ENCODE measurements at places on chromosomes 2 and 18. TPM values are rescaled to one million over a fixed set of nuclear protein-coding genes. Genes with fewer than 3 reads are reported as not detected.
A peak's percentile ranks its signal among the peaks of the same experiment; 100 is the strongest.

DNA sequence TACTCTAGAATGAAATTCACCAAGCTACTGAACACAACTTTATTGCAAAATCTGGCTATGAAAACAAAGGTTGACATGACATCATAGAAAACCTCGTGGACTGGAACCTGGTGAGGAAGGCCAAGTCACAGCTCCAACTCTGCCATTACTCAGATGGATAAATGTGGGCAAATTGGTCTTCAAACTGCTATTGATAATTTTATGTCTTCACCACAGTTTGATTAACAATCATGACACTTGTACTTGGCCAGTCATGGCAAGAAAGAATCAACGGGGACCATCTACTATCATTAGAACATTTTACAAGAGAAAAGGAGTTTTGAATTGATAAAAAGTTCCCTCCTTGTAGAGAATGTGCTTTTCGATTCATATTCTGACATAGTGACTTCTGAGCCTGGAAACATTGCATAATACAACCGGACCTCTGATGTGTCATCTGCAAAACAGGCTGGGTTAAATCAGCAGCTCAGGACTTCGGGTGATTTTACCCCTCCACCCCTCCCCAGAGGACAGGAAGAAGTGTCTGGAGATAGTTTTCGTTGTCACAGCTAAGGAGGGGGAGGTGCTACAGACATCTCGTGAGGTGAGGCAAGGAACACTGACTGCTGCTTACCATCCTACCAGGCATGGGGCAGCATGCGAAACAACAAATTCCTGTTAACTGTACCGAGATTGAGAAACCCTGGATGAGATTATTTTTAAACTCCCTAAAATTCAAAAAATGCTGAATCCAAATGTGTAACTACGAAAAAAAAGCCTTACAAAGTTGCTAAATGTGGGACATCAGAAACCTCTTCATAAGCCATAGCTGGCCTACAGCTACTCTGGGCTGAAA lies 8.4 kb downstream of the L3MBTL4 start:
- no peak for DNase-seq

Gene ST8SIA3
- total RNA-seq: 2.3 TPM

- peak; percentile 77 for DNase-seq
Observed at GRCh38 chr18:27400001-27400400, 214.9 kb upstream of the CHST9 start.

Gene MORN2
- 7.4 TPM for total RNA-seq

GRCh38 chr2:120578576-120579352 lies 156.9 kb upstream of the GLI2 start:
- DNase-seq: no peak

- DNase-seq: no peak
Observed at GRCh38 chr2:189192766-189193165, 13.2 kb upstream of the COL5A2 start.

- DNase-seq: no peak
Observed at GRCh38 chr2:38599706-38600105, 3.0 kb downstream of the HNRNPLL start.

Gene SLC8A1
- total RNA-seq: 1.7 TPM

DNA sequence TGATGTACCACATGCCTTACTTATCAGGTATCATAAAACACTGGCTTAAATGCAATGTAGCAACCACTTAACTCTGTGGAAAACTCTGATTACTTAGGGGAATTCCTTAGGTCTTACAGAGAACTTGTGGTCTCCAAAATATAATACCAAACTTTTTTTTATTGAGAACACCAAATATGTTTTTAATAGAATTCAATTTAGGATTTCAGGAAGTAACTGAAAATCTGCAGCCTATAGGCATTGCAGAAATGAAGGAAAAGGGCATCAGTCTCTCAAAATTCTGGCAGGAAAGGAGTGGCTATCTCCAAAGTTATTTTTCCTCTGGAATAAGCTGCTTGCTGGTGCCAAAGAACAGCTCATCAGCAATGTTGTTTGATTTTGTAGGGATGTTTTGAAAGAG lies 105.3 kb upstream of the UGP2 start:
- DNase-seq: no peak

- no peak for DNase-seq
Observed at GRCh38 chr18:59132810-59133465, 6.7 kb upstream of the SEC11C start.

Gene TMEM163
- 0.94 TPM for total RNA-seq

GRCh38 chr2:217994776-217995274 lies 8.0 kb downstream of the TNS1 start:
- no peak for DNase-seq

- no peak for DNase-seq
Observed at GRCh38 chr2:37366773-37367172, 22.3 kb downstream of the QPCT start.

Gene DUSP11
- 16.8 TPM for total RNA-seq

DNA sequence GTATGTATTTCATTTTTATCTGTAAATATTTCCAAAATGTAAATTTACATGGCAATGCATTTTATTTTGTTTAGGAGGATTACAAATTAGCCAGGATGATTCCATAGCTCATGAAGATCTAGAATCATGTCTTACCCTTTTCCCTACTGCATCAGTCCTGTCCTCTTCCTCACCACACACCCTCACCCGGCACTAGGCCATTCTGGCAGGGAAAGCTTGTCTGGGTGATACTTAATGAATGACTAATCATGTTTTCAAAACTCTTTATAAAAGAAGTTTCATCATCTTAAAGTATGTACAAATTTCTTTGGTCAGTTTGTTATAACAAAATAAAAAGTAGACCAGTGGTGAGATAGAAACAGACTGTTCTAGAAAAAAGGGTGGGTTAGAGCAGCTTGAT lies 283.3 kb upstream of the VWC2L start:
- no peak for DNase-seq

DNA sequence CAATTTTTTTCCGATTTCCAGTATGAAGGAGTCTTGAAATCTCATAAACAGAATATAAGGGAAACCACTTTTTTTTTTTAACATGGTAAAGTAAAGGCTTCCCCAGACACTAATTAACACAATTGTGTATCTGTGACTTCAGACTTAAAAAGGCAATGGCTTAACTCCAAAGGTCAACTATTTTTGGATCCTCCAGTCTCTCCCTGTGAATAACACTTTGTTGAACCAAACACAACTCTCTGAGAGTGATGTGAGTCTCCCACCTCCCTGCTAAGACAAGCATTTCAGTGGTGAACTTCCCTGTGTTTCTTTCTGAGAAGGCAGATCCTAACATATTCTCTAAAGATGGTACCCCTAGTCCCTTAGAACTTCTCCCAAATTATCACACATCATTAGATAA lies 219.6 kb upstream of the RBBP8 start:
- DNase-seq: no peak

DNA sequence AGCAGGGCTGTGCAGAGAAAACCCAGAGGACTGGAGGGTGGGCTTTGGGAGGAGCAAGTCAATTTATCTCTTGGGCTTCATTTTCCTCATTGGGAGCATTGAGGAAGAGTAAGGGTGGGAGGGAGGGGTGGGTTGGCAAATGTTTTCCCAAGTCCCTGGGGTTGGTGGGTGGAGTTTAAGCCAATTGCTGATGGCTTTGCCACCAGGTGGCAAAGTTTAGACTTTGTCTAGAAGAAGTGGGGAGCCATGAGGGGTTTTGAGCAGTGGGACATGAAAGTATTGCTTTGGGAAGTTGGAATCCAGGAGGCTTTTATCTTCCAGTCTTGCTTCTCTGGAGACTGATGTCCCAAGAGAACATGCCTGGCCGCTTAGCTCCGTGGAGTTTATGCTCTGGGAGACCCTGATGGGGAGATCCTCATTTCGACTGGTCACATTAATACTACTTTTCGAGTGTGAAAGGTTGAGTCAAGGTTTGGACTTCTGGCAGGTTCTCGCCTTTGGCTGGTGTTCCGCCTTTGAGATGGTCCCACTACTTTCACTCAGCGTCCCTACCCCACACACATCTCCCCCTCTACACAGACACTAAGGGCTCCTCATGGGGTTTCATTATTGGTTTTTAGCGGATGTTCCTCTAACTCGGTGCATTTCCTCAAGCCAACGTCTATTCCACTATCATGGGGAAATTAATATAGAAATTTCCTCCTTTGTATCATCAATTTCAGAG lies 126.7 kb downstream of the PRKCE start:
- DNase-seq: no peak

GRCh38 chr2:54597153-54597848 lies 126.2 kb upstream of the EML6 start:
- DNase-seq: no peak

GRCh38 chr2:1742681-1743395 lies 1.5 kb downstream of the PXDN start:
- peak; percentile 74 for DNase-seq

DNA sequence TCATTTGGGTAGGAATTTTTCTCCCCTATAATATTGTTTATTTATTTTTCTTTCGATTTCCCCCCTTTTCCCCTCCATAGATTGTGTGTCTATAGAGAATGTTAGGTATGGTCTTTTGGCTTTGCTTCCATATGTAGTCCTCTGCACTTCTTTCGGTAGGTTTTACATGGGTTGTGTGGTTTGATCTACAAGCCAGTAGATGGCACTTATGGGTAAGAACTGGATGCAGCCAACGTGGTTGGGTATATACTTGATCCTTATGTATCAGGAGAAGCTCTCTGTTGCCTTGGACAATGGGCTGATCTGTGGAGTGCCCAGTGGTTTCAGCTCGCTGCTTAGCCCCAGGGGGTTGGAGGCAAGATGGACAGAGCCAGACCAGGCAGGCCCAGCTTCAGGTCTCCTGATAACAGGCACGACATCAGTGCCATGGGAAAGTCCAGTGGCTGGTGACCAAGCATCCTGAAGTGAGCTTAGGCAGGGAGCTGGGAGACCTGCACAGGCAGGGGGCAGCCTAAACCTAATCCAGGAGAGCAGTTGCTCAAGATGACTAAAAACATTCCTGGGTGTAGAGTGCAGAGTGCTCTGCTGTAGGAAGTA lies 488.3 kb downstream of the CCDC85A start:
- no peak for DNase-seq

- DNase-seq: no peak
Observed at GRCh38 chr2:54514822-54515569, 58.9 kb downstream of the SPTBN1 start.

Gene STARD6
- total RNA-seq: not detected

DNA sequence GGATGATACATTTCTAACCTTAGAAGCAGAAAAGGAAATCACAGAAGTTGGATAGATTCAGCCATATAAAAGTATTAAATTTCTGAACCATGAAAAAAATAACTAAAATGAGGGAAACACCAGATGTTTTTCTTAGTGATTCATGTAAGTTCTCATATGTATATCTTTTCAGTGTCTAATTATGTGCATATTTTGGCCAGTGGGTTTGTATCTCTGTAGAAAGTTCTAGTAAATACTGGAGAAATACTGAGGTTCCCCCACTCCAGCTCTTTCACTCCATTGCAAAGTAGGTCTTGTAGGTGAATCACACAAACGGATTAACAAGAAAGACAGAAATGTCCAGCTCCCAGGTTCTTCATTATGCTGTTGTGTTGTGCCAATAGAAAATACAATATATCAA lies 222.3 kb downstream of the NEDD4L start:
- DNase-seq: no peak

DNA sequence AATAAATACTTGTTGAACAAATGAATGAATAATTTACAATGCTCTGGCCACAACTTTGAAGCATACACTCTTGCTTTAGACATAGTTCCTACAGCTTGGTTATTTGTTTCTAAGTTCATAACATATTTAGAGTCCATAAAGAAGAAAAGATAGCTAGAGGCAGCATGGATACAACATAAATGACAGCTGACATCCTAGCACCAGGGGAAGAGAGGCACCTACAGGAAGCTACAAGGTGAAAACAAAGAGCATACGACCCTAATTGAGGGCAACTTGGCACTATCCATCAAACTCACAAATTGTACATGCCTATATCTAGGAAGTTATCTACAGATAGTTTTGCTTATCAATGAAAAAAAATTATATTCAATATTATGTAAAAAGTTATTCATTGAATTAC lies 88.9 kb downstream of the PLEKHM3 start:
- no peak for DNase-seq

- DNase-seq: no peak
Observed at GRCh38 chr2:159677654-159678053, 34.7 kb upstream of the MARCHF7 start.

Gene DPP10
- 6.0 TPM for total RNA-seq

DNA sequence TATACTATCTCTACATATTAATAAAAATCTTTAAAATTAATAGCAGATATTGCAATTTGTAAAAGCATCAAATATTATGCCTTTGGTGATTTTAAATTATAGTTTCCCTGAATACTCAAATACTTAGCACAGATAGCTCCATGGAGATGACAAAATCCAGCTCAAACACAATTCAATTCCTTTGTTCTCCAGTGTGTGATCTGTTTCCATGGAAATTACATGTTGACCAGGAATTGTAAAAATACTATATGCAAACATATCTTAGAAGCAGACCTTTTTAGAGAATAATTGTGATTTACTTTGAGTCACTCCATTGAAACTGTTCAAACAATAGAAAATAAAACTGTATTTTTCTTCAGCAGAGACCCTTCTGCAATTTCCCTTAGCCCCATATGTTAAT lies 68.3 kb downstream of the FAM161A start:
- no peak for DNase-seq

Gene PPP1R1C
- 3.7 TPM for total RNA-seq

DNA sequence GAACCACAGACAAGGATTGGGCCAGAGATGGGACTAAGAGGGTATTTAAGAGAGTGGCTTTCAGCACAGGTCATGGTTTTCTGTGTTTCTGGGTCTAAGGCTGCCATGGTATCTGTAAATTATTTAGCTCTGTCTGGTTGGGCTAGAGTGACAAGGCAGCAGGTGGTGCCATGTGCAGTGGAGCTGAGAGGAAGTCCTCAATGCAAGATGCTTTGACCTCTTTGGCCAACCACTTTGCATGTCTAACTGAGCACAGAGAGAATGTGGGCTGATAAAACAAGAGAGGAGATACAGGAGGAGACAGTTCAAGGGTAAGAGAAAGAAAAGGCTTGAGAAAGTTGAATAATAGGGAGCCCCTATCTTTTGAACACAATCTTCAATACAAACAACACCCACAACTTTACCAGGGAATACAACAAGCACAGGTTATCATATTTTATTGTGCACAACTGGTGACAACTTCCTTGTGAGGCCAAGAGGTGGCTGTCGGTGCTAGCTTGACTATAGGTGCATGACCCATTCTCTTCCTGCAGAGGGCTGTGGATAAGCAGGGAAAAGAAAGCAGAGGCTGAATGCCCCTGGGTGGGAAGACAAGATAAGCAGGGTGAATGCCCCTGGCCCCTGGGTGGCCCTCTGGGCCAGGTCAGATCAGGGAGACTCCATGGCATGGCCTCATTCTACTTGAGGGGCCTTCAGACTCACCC lies 12.3 kb downstream of the FLACC1 start:
- DNase-seq: no peak

DNA sequence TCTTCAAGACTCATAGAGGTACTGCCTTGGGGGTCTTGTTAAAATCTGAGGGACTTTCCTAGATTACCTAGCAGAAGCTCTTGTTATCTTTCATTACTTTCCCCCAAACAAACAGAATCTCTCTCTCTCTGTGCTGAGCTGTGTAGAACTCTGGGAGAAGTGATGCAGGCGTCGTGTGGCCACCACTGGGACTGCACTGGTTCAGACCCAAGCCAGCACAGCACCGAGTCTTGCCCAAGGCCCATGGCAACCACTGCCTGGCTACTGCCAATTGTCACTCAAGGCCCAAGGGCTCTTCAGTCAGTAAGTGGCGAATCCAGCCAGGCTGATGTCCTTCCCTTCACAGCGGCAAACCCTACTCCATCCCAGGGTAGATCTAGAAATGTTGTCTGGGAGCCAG lies 28.6 kb downstream of the PPP1R1C start:
- DNase-seq: no peak

Gene REG1B
- 2.3 TPM for total RNA-seq

Measured in WTC11 (cell line).